Tongue (tissue), 3 donors: ENCODE measurements at places on chromosomes 1 and 21.

DNA sequence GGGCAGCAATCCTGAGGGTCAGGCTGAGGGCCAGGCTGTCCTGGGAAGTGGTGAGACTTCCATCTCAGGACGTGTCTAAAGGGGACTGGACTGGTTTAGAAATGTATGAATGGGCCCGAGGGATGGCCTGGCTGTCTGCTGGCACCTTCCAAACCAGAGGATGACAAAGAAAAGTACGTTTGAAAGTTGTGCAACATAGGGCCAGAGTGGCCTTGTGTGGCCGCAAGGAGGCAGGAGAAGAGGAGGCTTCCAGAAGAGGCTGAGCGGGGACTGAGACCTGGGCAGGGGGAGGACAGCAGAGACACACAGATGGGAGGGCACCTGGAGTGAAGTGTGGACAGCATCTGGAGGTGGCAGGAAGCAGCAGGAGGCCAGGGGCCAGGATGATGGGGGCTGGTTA, 2.6 kb upstream of the SYTL1 start:
- no peak for DNase-seq

DNA sequence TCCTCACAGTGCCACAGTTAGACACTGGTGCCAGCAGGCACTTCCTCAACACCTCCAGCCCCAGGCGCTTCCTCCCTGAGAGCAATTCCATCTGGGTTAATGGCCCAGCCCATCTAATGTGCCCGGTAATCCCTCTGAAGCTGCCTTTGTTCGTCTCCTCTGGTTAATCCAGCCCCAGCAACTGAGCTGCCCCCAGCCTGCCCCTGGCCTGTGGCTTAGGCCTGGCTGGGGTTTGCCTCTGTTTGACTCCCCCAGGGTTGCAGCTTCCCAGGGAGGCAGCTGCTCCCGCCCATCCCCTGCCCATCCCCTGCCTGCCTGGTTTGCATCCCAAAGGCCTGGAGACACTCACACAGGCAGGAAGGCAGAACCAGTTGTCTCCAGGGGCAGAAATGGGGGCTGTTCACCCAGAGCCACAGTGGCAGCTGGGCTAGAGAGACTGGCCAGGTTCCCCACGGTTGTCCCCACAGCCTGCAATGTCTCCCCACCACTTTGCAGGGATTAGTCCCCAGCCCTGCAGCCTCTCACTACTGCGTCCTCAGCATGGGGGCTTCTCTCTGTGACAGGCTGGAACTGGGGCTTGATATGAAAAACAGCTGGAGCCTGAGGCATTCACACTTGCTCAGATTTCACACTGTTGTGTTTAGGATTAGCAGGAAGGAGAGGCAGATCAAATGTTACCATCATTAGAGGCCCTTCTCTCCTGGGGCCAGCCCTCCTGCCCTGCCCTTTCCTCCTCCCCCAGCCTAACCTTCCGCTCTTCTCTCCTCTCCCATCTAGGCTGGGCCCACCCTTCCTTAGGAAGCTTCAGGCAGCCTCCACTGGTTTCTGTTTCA, 120.2 kb downstream of the TLR5 start:
- peak; percentile 93 for DNase-seq

DNA sequence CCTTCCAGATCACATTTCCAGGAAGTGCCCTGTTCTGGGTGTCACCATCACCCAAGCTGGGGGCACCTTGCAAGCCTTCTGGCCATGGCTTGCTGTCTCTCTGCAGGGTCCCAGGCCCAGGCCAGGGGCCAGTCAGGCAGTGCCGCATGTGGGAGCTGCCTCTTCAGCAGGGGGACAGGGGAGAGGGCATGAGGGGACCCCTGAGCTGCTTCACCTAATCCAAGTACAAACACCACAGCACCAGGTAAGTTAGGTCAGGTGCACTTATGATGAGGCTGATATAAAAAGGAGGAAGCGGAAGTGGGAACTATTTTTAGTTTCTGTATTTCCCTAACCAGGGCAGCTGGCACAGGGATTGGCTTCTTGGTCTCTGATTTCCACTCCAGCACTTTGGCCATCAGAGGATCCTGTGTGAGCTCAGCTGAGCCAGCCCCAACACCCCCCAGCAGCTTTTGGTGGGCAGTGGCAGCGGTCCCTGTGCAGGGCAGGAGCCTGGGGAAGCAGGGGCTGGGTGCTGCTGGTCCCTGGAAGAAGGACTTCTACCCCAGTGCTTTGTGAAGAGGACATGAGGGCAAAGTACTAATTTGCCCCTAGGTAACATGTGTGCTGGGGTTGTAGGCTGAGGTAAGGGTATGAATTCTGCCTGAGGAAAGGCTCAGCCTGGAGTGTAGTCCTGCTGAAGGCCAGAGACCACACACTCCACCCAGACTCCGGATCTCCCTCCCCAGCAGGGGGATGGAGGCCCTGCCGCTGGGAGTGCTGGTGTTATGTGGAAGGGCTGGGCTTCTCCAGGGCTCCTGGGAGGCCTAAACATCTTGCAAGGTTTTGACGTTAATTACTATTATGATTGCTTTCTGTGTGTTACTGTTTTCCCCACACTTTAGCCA, 3.3 kb upstream of the PCBP3 start:
- peak; percentile 8 for DNase-seq

DNA sequence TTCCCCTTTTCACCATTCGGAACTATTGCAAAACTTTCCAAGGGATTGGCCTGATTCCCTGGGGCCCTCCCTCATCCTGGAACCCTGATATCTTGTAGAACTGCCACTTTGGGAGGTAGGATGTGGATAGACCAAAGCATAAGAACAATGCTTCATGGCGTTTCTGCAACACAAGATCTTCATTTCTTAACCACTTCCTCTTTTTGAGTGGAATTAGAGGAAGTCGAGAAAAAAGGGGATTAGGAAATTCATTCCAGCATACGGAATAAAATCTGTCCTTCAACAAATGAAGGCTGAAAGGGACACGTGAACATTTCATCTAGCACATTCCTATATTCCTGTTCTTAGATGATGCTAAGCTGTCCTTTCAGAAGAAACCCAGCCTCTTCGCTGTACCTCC, 149.3 kb downstream of the HUNK start:
- DNase-seq = no peak

- peak; percentile 40 for DNase-seq
These were observed 42.5 kb upstream of the DISC1 start for GRCh38 chr1:231584117-231584516.

DNA sequence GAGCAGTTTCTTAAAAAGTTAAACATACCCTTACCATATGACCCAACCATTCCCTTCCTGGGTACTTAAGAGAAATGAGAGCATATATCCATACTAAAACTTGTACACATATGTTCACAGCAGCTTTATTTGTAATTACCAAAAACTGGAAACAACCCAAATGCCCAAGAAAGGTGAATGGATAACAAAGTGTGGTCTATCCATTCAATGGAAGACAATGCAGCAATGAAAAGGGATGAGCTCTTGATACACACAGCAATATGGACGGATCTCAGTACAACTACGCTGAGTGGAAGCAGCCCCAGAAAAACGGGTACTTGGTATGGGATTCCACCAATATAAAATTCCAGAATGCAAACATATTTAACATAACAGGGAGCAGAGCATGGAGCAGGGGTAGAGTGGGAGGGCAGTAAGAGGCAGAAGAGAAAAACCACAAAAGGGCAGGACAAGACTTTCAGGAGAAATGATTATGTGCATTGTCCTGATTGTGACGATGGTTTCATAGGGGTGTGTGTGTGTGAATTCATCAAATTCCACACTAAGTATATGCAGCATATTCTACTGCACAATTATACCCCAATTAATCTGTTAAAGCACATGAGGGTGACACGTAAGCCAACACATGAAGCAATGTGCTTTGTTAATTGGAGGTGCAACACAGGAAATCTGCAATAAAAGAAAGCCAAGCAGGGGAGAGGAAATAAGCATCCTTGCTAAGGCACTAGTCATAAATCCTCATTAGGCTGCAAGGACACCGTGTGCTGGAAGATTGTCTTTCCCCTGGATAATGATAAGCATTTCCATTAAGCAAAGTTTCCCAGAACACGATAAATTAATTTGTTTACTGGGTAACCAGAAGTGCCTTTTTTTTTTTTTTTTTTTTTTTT, 113.1 kb upstream of the KRTAP19-8 start:
- no peak for DNase-seq

DNA sequence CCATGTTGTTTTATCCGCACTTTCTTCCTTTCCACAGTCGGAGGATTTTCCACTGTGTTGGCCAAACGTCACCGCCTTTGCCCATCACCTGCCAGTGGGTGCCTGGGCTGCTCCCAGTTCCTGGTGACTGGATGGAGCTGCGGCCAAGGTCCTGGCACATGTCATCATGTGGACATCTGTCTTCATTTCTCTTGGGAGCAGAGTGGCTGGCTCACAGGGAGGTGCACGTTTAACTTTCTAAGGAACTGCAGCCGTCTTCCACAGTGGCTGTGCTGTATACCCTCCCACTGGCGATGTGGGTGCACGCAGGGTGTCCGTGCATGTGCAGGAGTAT, 19.5 kb upstream of the RNF223 start:
- no peak for DNase-seq

DNA sequence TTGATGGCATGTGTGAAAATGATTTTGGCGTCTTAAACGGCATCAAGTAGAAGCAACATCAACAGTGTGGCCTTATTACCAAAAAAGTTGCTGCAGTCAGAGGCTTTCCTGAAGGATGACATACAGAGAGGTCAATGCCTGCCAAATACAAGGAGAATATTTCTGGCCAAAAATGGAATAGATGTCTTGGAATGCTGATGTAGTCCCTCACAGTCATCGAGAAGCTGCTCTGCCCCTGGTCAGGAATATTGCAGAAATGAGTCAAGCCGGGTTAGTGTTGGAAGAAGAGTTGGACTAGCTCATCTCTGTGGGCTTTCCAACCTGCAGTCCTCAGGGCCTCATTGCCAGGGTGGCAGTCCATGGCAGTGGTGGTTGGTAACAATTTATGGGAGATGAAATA, 42.1 kb downstream of the NOS1AP start:
- DNase-seq = no peak

DNA sequence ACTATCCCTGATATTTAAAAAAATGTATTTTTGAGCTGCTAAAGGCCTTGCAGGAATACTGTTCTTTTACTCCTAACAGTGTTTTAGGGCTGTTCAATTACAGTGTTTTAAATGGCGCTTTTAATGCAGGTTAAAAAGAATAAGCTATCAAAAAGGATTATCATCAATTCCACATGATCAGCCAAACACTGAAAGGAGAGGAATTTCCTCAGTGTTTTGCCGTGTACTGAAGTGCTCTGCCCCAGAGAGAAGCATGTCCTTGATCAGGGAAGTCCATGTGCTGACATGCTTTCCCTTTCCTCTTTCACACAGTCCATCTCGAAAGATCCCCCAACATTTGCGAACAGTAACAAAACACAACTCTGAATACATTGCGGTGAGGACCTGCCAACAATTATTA, 3.3 kb downstream of the CFAP298 start:
- DNase-seq = no peak

- no peak for DNase-seq
These were observed 275.9 kb downstream of the LRRC40 start for GRCh38 chr1:69929308-69930057.
